ENCODE measurements at places on chromosomes 12 and 14.

DNA sequence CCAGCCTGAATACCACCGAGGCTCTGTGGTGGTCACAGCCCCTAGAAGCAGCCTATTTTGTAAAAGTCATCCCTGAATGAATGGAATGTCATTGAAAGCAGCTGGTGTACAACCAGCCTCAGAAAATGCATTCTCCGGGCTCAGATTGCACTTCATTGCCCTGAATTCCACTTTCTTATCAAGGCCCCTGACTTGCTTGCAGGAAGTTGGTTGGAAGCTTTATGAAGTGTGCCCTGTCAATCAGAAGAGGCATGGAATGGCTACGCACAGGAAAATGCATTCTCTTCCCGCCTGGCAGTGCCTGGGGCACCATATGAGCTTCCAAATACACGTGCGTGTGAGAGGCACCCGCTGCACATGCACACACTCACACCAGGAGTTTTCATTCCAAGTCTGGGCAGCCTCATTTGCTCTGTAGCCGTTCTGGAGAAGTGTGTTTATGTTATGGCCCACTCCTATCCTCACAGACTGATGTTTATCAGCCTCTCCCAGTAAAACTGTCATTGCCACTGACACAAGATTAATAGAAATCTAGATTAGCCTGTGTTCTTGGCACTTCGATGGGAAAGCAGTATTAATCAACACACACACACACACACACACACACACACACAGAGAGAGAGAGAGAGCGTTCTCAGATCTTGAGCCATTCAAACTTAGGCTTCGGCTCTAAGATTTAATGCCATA is 63.9 kb downstream of the NUAK1 start:
- no peak overlapping the region for H3K27ac ChIP-seq
- H3K4me3 ChIP-seq, result no peak overlapping the region
- H3K27me3 ChIP-seq, result no peaks in the 10 kb centered on the region
- peaks cover 60% of the 10 kb centered on the region for H3K4me1 ChIP-seq

DNA sequence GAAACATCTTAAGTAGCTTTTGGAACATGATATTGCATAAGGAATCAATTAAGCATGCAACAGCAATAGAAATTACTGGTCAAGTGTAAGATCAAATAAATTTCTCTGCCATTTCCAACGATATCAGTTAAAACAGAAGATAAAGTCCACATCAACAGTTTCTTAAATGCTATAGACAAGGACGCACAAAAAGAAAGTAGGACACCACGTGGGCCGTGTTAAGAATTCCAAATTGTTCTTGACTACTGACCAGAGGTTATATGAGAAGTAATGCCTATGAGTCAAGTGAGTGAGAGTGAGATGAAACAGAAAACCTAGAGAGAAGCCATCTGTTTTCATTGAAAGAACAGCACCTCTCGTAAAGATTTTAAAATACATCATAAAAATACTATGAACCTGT is 318.2 kb downstream of the TMEM117 start:
- H3K4me3 ChIP-seq, result no peak overlapping the region
- H3K27ac ChIP-seq, result no peak overlapping the region
- H3K27me3 ChIP-seq, result no peaks in the 10 kb centered on the region
- no peak for DNase-seq
- H3K4me1 ChIP-seq, result no peaks in the 10 kb centered on the region

GRCh38 chr12:40650038-40650704 is 42.1 kb upstream of the CNTN1 start:
- no peak overlapping the region for H3K4me3 ChIP-seq
- H3K36me3 ChIP-seq, result no peaks in the 10 kb centered on the region
- DNase-seq, result no peak
- no peak overlapping the region for H3K27ac ChIP-seq

DNA sequence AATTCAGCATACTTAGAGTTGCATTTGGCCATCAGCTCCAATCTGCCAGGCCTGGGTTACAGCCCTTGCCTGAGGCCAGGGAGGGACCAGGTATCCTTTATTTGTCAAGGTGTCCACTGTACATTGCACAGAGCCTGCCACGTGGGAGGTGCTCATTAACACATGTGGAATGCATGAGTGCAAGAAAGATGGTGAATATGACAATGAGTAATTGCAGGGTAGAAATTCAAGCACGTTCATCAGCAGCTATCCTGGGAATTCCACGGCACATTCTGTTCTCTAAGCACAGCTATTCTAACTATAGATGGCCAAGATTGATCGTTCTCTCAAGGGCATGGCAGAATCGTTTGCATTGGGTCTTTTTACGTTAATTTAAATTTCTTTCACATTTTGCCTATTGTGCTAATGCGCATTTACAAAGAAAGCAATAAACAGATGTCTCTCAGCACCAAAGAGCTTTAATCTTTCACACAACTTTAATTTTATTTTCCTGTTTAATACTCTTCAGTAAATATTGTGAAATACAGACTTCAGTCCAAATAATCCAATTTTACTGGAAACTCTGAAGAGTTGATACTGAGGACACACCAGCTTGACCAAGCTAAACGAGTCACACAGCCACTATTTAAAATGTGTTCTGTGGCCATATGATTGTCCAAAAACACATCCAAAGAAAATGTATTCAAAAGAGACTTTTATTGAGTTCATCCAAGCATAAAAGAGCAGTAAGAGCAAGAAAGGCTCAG is 1025.7 kb upstream of the TMEM132C start:
- H3K36me3 ChIP-seq, result no peaks in the 10 kb centered on the region
- no peak for DNase-seq
- no peak overlapping the region for H3K4me3 ChIP-seq
- H3K27me3 ChIP-seq, result no peaks in the 10 kb centered on the region

DNA sequence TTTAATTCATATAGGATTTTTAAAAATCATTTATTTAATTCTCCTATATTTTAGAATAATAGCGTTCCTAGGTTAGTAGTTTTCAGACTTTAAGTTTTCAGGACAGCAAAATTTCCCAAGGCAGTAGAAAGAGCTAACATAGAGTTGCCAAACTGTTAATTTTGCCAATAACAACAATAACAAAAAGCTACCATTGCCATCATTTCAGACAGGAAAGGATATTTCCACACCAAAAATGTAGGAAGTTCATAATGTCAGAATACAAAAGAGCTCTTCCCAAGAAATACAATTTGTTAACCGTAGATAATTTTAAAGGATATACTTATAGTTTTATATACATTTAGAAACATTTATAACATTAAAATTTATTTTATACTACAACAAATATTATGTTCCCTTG is 81.4 kb upstream of the EEA1 start:
- H3K36me3 ChIP-seq, result no peaks in the 10 kb centered on the region
- no peak overlapping the region for H3K27ac ChIP-seq
- DNase-seq, result no peak

DNA sequence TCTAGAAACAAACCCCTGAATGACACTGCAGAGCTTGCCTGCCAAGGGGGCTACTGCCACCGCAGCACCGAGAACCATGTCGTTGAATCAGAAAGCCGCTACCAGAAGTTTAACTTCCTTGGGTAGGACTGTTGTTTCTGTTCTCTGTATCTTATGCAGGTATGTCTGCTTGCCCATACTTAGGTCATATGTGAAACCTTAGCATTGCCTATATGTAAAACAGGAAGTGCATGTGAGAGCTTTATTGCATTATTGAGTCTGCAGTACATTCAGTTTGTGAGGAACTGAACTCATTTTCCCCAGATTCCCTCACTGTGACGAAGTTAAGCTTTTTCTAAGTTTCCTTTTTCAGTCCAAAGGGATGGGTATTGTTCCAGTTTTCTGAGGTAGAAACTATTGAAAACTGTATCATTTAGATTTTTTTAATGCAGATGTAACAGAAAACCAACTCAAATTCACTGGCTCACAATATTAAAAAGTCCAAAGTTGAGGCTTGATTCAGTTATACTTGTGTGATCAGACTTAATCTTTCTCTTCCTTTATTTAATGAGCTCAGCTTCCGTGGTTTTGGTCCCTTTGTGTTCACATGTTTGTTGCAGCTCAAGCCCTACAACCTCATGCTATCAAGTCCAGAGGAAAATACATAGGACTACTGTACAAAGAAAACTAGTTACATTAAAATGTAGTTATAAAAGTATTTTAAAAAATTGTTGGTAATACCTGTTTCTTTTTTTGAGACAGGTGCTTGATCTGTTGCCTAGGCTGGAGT is 6.9 kb downstream of the FBXO34 start:
- H3K27ac ChIP-seq, result no peak overlapping the region
- no peaks in the 10 kb centered on the region for H3K27me3 ChIP-seq
- H3K4me1 ChIP-seq, result peaks cover 51% of the 10 kb centered on the region
- DNase-seq, result no peak
- H3K36me3 ChIP-seq, result no peaks in the 10 kb centered on the region

- no peaks in the 10 kb centered on the region for H3K36me3 ChIP-seq
- no peak overlapping the region for H3K4me3 ChIP-seq
- H3K4me1 ChIP-seq, result peaks cover 3% of the 10 kb centered on the region
- H3K27ac ChIP-seq, result no peak overlapping the region
- no peak for DNase-seq
- no peaks in the 10 kb centered on the region for H3K27me3 ChIP-seq
Observed at GRCh38 chr14:64201921-64202545, 92.1 kb downstream of the ESR2 start.

DNA sequence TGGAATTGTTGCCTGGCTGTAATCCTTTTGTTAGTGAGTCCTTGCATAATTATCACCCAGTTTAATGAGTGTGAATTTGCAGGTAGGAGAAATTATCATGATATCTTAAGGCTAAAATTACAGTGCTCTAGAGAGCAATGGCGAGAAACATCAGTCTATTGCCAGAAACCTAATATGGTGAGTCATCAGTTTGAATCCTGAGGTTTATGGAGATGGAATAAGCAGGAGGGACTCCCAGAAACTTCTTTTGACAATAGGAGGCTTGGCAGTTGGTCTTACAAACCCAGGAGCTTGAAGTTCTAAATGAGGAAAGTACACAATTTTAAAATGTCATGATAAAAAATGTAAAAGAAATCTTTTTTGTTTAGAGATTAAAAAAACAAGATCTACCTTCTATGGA is 31.5 kb upstream of the CRADD start:
- no peak overlapping the region for H3K4me3 ChIP-seq
- H3K36me3 ChIP-seq, result no peaks in the 10 kb centered on the region
- H3K27ac ChIP-seq, result no peak overlapping the region
- H3K4me1 ChIP-seq, result no peaks in the 10 kb centered on the region
- DNase-seq, result no peak

DNA sequence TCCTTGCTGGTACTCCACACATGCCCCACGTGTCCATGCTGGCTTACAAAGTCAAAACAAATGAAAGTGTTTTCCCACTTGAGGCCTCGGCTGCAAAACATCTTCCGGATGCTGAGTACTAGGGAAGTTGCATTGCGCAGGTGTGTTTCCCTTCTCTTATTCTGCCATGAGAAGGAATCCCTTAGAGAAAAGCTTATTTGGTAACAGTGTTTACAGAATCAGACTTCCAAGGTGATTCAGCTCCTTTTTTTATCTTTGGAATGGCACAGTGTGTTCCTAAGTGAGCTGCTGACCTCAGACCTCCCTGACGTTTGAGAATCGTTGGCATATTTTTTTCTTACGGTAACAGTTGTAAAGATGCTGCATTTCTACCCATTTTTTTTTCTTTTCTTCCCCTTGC is 211.3 kb downstream of the ESR2 start:
- no peak overlapping the region for H3K4me3 ChIP-seq
- H3K27me3 ChIP-seq, result no peaks in the 10 kb centered on the region
- peaks cover 17% of the 10 kb centered on the region for H3K4me1 ChIP-seq
- H3K27ac ChIP-seq, result peak overlapping the region; percentile 81

GRCh38 chr14:85315733-85316290 is 214.1 kb upstream of the FLRT2 start:
- no peaks in the 10 kb centered on the region for H3K36me3 ChIP-seq
- no peak overlapping the region for H3K4me3 ChIP-seq
- H3K27me3 ChIP-seq, result no peaks in the 10 kb centered on the region
- H3K4me1 ChIP-seq, result no peaks in the 10 kb centered on the region
